ENCODE measurements at places on chromosomes 2 and 18.

- DNase-seq: no peak
Observed at GRCh38 chr2:170766693-170767092, 3.5 kb upstream of the ERICH2 start.

DNA sequence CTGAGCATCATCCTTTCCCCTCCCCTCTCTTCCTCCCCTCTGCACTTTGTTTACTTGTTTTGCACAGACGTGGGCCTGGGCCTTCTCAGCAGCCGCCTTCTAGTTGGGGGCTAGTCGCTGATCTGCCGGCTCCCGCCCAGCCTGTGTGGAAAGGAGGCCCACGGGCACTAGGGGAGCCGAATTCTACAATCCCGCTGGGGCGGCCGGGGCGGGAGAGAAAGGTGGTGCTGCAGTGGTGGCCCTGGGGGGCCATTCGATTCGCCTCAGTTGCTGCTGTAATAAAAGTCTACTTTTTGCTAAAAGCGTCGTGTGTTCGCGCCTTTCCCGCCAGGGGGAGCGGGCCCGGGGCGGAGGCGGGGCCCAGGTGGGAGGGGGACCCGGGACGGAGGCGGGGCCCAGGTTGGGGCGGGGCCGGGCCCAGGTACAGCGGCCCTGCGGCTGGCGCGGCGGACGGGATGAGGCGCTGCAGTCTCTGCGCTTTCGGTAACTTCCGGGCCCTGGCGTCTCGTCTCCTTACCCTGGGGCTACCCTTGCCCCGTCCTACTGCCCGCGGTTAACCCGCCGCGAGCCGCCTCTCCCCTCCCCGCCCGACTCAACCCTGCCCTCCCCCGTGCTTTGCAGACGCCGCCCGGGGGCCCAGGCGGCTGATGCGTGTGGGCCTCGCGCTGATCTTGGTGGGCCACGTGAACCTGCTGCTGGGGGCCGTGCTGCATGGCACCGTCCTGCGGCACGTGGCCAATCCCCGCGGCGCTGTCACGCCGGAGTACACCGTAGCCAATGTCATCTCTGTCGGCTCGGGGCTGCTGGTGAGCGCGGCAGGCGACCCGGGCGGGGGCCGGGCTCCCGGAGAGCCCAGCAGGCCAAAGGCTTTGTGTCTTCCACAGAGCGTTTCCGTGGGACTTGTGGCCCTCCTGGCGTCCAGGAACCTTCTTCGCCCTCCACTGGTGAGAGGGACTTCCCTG, at the start of gene KRTCAP3:
Gene KRTCAP3, plus strand, starts transcription at position 424 of the 962 bp plus-strand sequence. Its CDS starts 32 bp downstream, at position 456.
- DNase-seq: no peak

GRCh38 chr2:134320930-134321329, 67.1 kb downstream of the MGAT5 start:
- no peak for DNase-seq

DNA sequence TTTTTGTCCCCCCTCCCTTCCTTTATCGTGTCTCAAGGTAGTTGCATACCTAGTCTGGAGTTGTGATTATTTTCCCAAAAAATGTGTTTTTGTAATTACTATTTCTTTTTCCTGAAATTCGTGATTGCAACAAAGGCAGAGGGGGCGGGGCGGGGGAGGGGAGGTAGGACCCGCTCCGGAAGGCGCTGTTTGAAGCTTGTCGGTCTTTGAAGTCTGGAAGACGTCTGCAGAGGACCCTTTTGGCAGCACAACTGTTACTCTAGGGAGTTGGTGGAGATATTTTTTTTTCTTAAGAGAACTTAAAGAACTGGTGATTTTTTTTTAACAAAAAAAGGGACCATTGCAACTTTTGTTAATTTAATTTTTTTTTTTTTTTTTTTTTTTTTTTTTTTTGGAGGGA, 2.1 kb downstream of the SOX11 start:
- DNase-seq: no peak

- no peak for DNase-seq
Observed at GRCh38 chr18:13520306-13520705, 206.1 kb downstream of the FAM210A start.

GRCh38 chr2:61411109-61411508, 59.8 kb downstream of the USP34 start:
- no peak for DNase-seq

DNA sequence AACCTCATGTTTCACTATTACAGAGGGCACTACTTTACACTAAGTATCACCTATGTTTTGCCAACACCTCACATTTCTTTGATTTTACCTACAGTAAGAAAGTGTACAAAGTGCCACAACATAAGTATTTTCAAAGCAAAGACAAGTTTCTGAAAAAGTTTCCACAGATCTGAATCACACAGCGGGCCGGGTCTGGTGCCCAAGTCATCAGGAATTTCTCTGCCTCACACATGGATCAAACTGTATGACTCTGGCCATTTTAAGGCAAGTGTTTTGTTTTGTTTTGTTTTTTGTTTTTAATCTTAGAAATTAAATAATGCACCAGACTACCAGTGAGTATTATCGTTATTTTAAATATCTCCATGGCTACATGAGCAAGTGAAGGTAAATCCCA, 73.4 kb downstream of the ZNF516 start:
- no peak for DNase-seq

DNA sequence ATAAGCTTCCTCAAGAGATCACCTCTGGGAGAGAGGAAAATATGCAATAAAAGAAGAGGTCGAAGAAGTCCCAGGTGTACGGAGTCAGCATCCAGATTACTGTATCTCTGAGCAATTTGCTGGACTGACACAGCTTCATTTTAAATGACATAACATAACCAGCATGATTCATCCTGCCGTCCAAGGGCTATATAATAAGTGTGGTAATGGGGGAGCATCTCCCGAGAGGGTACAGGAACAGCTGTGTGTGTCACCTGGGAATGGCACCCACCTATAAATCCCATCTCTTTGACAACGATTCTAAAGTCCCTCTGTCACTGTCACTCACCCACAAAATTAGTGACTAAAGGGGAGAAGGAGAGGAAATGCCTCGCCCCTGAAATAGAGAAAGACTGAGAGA, 19.3 kb upstream of the FZD7 start:
- no peak for DNase-seq

- DNase-seq: no peak
Observed at GRCh38 chr2:24448797-24449196, 42.3 kb upstream of the NCOA1 start.

DNA sequence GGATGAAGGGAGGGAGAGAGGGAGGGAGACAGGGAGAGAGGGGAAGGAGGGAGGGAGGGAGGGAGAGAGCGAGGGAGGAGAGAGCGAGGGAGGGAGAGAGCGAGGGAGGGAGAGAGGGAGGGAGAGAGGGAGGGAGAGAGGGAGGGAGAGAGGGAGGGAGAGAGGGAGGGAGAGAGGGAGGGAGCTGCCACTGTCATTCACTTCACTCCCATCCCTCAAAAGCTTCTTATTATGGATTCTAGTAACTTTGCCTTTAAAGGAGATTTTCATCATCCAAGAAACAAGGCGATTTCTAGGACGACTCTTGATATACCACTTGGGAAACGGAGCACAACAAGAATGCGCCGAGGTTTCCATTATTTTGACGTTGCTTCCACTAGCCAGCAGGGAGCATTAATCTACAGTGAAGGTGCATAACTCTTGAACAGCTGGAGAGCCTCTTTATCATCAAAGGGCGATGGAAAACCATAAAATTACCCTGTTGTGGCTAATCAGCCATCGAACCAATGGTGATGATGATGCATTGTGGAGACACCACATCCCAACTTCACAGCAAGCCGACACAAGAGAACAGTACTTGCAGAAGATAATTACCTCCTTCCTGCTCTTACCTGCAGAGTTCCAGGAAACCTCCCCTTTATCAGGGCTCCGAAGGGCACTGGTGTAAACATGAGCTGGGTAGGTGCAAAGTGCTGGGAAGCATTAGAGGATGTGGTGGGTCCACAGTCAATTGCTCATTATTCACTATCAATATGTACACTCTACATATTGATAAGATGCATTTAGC, 130.5 kb downstream of the EIPR1 start:
- no peak for DNase-seq

GRCh38 chr2:83081826-83082690, 1377.0 kb downstream of the SUCLG1 start:
- DNase-seq: peak; percentile 76

GRCh38 chr2:233792720-233793119, 14.6 kb downstream of the MROH2A start:
- DNase-seq: no peak

DNA sequence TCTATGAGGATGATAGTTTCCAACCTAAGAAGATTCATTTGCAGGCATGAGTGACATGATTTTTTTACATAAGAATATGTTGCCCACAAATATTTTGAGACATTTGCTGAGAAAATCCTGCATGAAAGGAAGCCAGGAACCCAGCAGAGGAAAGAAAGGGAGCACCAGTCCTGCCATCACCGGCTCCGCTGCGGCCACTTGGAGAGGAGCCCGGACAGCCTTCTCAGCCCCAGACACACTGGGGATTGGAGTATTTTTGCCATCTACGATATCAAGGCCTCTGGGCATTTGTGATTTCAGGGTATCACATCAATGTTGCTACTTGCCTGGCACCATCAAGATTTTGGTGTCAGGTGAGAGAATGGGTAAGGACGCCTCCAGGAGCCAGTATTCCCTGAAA, 228.3 kb downstream of the PTGR3 start:
- no peak for DNase-seq

GRCh38 chr18:3554091-3554601, 104.2 kb downstream of the TGIF1 start:
- DNase-seq: no peak

Measured in NCI-H2029 treated with DMSO at 0.1 percent for 48 hours (cell line).